ENCODE measurements at places on chromosomes 13 and 19. TPM values are rescaled to one million over a fixed set of nuclear protein-coding genes. Genes with fewer than 3 reads are reported as not detected.

Gene SMIM44
- total RNA-seq, result not detected

Gene IZUMO4
- total RNA-seq, result 0.58 TPM

Gene CEACAM20
- total RNA-seq, result not detected

Gene DACH1
- total RNA-seq, result 0.17 TPM

Gene KBTBD6
- total RNA-seq, result 12.2 TPM

Gene OR4F17
- total RNA-seq, result not detected

Gene LGALS14
- total RNA-seq, result not detected

Gene KMT5C
- total RNA-seq, result 10.1 TPM
